Activated B cell treated with CpG ODN at 0.5 μM for 24 hours (primary cell): ENCODE measurements at places on chromosomes 2 and 18.

DNA sequence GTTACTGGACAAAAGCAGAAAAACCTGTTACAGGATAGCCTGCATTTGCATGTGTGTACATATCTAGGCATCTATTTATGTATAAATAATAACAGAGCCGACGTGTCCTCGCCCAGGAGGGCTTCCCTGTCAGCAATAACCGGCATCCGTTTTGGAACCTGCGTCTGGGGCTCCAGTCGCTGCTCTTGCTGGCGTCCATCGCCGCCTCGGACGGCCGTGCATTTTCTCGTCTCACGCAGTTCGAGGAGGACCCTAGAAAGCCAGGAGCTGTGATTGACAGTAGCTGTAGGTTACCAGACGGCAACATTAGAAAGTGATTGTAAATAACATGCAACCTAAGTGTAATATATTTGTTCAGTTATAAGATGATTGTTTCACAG lies 132.6 kb downstream of the NFATC1 start:
- no peak for DNase-seq

- DNase-seq: no peak
Measured at GRCh38 chr2:26177122-26177521, 4.2 kb downstream of the GAREM2 start.

GRCh38 chr18:68826121-68826520 lies 28.2 kb downstream of the CCDC102B start:
- no peak for DNase-seq

- DNase-seq: no peak
Measured at GRCh38 chr2:207869784-207870778, 100.4 kb upstream of the FZD5 start.

- no peak for DNase-seq
Measured at GRCh38 chr2:191167766-191168165, 17.0 kb upstream of the STAT4 start.

- no peak for DNase-seq
Measured at GRCh38 chr2:205714789-205715720, 32.8 kb downstream of the NRP2 start.
